H1 (cell line): ENCODE measurements at places on chromosomes 2 and 18. TPM values are rescaled to one million over a fixed set of nuclear protein-coding genes. Genes with fewer than 3 reads are reported as not detected.

DNA sequence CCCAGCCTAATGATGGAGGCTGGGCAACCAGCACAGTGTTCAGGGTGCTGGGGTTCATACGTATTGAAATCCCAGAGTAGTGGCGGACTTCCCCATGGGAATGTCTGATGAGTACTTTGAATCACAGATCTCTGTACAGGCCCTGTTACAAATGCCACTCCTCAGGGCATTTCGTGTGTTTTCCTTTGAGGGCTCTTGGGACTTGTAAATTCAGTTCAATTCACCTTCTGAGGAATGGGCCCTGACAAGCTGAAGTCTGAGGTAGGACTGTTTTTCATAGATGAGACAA lies 288 bp upstream of the RDH14 start:
- no peak for DNase-seq

The MAP3K19 gene
- not detected in 2 replicates for total RNA-seq

GRCh38 chr2:74760875-74761630 lies 72.9 kb upstream of the HK2 start:
- no peak for DNase-seq

DNA sequence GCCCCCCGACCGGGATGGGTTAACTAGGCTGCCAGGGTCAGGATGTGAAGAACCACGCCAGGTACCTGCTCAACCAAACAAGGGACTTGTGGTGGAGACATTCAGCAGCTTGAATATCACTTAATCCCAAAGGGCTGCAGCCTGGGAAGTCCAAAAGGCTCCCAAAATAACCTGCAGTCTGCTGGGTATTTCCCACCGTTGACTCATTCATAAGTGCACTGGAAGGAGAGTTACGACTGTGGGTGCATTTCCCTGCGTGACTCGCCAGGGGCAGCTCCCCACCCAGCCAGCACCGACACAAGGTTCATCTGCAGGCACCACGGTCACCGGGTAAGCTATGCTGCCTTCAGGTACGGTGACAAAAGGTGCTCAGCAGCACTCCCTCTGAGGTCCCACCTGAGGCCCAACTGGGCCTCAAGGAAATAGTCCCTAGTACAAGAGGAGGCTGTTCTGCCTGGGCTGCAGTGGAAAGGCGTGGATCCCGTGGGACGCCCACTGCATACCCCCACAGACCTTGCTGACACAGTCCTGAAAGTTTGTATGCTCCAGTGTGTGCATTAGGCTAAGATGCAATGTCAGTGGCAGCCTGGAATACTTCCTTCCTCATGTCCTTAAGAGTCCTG lies 86.5 kb downstream of the UXS1 start:
- no peak for DNase-seq

GRCh38 chr18:66894851-66895250 lies 291.0 kb upstream of the CDH19 start:
- no peak for DNase-seq

DNA sequence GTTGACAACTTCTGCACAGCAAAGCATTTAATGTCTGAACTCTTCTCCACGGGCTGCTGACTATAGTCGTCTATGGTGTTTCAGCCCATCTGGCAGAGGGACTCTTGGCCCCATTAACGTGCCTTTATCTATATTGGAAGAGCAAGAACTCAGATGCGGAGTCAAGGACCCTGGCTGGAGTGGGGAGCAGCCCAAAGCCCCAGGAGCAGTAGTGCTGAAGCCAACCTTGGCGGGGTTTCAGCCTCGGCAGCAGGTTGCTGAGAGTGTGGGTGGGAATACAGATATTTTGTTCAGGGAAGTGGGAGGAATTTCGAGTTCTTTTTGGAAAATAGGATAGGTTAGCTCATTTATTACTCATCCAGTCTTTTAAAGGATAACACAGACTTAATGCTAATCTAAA lies 34.2 kb downstream of the TMEM17 start:
- no peak for DNase-seq

The CD28 gene
- not detected in 2 replicates for total RNA-seq

The REG3A gene
- total RNA-seq = not detected in 2 replicates

DNA sequence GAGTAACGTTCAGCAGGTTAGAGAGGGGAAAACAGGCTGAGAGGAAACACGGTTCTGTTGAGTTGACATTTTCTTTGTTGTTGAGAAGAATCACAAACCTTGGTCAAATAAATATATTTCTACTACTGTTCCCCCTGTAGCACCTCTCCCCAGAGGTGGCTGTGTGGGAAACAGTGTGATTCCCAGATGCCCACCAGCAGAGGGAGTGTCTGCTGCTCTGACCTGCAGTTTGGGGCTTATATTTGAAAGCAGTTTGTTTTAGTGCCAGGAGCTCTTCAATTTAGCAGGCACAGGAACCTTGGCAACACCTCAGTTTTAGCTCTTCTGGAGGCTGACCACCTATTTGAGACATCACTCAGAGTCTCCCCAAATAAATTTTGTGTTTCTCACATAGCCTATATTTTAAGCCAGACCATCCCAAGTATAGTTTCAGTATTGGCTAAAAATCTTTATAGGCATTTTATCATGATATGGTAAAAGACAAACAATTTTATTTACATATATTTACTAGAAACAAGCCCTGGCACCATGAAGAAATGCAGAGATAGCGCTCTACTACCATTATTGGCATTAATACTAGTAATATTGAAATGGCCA lies 75.7 kb downstream of the PIK3C3 start:
- DNase-seq = peak; percentile 57

DNA sequence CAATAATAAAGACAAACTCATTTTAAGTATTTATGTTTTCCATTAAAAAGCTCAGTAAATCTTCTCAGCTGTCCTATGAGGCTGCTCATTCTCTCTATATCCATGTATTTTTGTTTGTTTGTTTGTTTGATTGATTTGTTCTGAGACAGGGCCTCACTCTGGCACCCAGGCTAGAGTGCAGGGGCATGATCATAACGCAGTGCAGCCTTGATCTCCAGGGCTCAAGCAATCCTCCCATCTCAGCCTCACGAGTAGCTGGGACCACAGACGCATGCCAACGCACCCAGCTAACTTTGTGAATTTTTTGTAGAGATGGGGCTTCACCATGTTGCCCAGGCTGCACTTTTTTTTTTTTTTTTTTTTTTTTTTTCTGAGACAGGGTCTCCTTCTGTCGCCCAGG lies 5.6 kb downstream of the STRN start:
- no peak for DNase-seq
